Small intestine (tissue), 16 donors: ENCODE measurements at places on chromosomes 7 and 10.
A peak's percentile ranks its signal among the peaks of the same experiment; 100 is the strongest.

DNA sequence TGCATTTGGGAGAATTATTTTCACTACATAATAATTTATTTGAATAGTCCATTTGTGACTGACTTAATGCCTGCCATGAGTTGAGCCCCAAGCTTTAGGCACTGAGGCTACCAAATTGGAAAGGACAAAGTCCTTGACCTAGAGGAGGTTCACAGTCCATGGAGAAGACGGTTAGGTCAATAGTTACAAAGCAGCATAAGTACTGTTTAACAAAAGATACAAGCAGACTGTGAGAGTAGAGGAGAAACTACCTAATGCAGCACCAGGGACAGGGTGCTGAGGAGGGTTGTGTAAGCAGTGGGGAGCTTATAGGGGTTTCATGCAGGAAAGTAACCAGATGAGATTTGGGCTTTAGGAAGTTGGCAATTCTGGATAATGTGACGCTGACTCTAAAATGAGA lies 139.2 kb downstream of the LCOR start:
- DNase-seq = peak; percentile 37

GRCh38 chr7:55970978-55971377 lies 6.6 kb downstream of the NIPSNAP2 start:
- no peak for DNase-seq

DNA sequence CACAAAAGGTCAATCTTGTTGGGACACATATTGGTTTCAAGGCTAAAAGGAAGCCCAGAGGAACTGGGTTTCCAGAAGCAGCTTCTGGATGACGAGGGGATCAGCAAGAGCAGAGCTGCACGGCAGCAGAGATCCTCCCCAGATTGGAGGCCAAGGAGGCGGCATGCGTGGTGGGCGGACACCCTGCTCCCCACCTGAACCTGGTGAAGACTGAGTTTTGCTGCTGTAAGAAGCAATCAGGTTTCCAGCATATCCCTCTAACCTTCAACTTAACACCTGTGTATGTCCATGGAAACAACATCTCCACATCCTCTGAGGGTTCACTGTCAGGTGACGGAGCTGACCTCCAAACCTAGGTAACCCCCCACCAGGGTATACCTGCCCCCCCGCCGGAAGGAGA lies 35.1 kb downstream of the SLIT1 start:
- no peak for DNase-seq

GRCh38 chr7:150716939-150717338 lies 526 bp downstream of the GIMAP1 start:
- no peak for DNase-seq

DNA sequence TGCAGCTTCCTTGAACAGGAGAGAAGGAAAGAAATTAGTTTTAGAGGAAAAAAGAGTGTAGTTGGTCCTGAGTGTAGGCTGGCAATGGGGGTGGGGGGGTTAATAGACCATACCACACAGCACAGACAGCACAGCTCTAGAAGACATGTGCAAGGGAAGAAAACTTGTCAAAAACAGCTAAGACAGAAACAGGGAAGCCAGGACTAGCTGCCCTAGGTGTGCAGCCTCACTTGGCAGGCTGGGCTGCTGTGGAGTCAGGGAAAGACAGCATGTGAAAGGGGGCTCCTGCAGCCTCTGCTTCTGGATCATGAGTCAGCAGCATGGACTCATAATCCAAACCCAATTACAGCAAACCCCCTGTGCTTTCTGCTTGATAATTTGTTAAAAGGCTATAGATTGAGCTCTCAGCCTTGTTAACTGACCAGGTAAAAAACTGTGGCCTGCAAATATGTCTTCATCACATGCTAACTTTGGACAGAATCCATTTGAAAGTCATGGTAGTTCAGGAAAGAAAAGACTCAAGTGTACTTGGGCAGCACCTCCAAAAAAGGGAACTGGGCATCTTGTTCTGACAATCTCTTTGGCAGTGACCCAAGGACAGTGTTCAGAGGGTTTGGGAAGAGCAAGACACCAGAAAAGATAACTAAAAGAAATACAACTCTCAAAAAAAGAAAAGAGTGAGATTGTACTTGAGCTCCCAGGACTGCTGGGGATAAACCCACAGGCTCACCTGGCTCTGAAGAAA lies 142.2 kb upstream of the VWC2 start:
- DNase-seq = no peak

GRCh38 chr10:64093946-64094535 lies 572.8 kb downstream of the REEP3 start:
- DNase-seq = no peak

DNA sequence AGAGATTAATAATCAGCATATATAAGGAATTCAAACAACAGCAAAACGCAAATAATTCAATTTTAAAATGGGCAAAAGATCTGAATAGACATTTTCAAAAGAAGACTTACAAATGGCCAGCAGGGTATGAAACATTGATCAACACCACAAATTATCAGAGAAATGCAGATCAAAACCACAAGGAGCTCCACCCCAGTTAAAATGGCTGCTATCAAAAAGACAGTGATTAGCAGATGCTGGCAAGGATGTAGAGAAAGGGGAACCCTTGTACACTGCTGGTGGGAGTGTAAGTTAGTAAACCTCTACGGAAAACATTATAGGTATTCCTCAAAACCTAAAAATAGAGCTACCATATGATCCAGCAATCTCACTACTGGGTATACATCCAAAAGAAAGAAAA lies 128.0 kb upstream of the CACUL1 start:
- no peak for DNase-seq

GRCh38 chr10:97810446-97810845 lies 38.6 kb upstream of the SFRP5 start:
- DNase-seq = peak; percentile 80

DNA sequence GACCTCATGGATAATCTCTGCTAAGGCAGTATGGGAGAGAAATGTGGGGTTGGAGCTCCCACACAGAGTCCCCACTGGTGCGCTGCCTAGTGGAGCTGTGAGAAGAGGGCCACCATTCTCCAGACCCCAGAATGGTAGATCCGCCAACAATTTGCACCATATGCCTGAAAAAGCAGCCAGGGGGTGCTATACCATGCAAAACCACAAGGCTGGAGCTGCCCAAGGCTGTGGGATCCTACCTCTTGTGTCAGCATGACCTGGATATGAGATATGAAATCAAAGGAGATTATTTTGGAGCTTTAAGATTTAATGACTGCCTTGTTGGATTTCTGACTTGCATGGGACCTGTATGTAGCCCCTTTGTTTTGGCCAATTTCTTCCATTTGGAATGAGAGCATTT lies 27.0 kb upstream of the SAMD9L start:
- DNase-seq = no peak

- DNase-seq = peak; percentile 57
These were observed 133.7 kb upstream of the SH2B2 start for GRCh38 chr7:102152672-102153598.
